ENCODE measurements at places on chromosomes 7 and 10.

DNA sequence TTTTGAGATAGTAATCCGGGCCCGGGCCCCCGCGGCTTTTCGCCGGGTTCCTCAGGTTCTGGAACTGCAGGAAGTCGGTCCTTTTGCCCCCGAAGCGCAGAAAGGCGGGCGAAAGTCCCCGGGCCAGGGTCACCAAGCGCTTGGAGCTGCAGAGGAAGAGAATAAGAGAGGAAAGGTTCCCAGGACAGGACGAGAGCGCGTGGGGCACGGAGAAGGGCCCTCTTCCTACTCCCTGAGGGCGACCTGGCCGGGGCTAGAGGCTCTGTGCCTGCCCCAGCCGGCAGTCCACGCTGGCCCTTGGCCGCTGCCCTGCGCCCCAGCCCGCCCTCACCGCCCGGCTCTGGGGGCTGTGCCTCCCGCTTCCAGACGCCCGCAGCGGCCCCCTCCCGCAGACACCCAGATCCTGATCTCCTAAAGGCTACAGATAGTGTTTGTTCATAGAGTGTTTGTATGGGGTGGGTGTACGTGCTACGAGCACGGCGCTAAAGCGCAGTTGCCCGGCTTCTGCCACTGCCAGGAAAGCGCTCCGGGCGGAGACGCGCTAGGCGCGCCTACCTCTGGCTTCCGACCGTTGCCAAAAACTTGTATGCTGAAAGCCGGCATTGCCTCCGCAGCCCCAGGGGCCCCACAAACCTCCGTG is 3.2 kb downstream of the HPSE2 start:
- no peak for DNase-seq

DNA sequence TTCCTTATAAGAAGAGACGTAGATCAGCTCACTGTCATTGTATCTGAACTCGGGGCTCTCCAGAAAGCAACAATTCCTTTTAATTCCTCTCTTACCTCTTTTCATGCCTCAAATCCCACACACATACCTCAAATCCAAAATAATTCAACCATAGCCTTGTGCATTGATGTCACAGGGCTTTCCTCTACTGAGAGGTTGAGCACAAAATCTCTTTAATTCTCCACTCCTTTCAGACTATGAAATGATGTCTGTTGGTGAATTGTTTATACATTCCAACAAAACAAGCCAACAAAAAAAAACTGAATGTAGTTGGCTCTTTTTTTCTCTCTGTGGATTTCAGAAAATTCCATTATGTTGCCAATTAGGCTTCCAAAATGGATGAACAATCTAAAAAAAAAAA is 53.2 kb downstream of the BPGM start:
- no peak for DNase-seq

- DNase-seq: no peak
These were observed 67.9 kb downstream of the ELFN1 start for GRCh38 chr7:1737956-1738355.

DNA sequence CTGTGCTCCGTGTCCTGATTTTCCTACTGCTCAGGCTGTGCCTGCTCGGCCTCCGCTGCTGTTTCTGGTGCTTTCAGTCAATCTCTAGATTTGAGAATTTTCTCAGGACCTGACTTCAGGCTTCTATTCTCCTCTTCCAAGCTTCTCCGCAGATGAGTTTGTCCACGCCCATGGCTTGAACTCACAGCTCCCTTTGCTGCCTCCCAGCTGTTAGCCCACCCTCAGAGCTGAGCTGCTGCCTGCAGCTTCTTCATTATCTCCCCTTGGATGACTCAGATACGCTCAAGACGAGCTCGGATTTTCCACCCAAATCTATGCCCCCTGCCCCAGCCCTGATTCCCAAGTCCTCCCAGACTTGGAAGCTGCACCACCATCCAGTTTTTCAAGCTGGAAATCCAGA is 104.7 kb downstream of the FGFR2 start:
- DNase-seq: no peak

- peak; percentile 35 for DNase-seq
These were observed 9.1 kb upstream of the DMBT1 start for GRCh38 chr10:122551450-122551849.

- DNase-seq: no peak
These were observed 95.2 kb upstream of the PTER start for GRCh38 chr10:16341637-16342036.

- no peak for DNase-seq
These were observed 481.6 kb downstream of the SH2D4B start for GRCh38 chr10:81019029-81019890.

- DNase-seq: no peak
These were observed 125.7 kb downstream of the GFRA1 start for GRCh38 chr10:116147147-116147905.

GRCh38 chr7:132242192-132242812 is 334.0 kb downstream of the PLXNA4 start:
- DNase-seq: no peak

DNA sequence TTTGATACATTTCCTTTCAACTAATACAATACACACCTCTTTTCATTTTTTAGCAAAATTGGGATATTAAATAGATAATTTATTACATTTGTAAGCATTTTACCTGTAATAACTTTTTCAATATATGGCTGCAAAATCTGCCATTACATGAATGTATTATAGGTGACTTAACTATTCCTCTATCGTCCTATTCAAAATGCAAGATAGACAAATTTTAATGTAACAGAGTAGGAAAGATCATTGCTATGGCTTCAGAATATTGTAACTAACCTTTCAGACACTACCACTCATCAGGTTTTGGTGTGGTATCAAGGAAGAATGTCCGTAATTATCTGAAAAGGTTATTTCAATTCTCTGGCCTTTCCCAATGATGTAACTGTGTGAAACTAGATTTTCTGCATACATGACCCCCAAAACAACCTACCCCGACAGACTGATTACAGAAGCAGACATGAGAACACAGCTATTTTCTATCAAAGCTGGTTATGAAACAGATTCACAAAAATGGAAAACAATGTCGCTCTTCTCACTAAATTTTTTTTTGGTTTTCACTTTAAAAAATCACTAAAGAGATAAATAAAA is 211.2 kb downstream of the FAM107B start:
- DNase-seq: no peak

- no peak for DNase-seq
These were observed 13.6 kb downstream of the STAMBPL1 start for GRCh38 chr10:88893611-88894010.

DNA sequence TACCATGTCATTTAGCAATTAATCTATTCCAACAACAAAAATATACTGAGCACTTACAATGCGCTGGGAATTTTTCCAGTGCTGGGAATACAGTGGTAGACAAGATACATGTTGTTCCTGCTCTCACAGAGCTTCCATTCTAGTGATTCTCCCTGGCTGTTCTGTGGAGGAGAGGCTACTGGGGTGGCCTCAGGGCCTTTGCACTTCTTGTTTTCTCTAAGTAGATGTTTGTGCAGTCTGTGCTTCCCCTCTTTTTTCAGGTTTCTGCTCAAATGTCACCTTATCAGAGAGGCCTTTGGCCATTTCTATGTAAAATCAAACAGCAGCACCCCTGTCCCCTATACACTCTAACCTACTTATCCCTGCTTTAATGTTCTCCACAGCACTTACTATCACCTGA is 24.7 kb downstream of the OSBPL3 start:
- no peak for DNase-seq

- no peak for DNase-seq
These were observed 9.5 kb upstream of the URGCP start for GRCh38 chr7:43915907-43916306.

- DNase-seq: peak; percentile 11
These were observed 12.0 kb downstream of the IFIT5 start for GRCh38 chr10:89426230-89426868.

DNA sequence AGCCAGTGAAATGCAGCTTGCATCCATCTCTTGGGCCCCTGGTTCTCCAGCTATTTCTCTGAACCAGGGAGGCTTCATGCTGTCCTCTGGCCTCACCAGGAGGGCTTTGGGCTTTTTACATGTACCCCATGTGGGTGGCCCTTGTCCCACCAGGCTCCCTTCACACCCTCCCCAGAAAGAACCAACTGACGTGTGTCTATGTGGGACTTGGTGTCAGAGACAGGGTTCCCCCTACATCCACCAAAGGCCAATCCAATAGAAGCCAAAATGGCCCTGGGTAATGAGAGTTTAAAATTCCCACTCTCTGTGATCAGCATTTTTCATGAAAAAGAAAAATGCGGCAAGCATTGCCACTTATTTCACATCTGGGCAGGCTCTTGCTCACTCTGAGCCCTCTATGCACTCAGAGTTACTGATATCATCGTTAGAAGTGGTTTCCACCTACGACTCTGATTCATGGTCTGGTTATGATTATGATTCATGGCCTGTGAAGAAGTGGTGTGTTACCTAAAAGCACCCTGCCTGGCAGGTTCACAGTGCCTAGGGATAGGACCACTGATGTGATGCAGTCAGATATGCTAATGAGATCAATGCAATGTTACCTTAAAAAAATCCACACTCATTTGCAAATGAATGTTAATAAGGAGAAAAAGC is 133.5 kb downstream of the BUB3 start:
- DNase-seq: no peak

DNA sequence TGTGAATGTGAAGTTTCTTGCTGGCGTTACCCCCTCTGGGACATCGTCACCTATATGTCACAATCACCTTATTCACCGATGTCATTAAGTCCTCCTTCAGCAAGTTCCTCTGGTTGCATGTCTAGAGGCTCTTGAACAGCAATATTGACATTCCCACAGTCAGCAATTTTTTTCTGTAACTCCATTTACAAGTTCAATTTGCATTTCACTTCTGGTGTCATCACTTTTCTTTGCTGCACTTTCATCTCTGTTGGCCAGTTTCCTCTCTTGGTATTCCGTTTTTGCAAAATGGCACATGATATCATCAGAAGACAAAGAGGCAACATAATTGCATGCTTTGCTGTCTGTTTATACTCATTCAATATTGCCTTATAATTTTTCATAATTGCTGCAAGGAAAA is 69.8 kb downstream of the SRI start:
- DNase-seq: no peak

GRCh38 chr10:63573068-63573697 is 52.0 kb downstream of the REEP3 start:
- peak; percentile 1 for DNase-seq

GRCh38 chr7:31052487-31052840 is 356 bp downstream of the ADCYAP1R1 start:
- no peak for DNase-seq

DNA sequence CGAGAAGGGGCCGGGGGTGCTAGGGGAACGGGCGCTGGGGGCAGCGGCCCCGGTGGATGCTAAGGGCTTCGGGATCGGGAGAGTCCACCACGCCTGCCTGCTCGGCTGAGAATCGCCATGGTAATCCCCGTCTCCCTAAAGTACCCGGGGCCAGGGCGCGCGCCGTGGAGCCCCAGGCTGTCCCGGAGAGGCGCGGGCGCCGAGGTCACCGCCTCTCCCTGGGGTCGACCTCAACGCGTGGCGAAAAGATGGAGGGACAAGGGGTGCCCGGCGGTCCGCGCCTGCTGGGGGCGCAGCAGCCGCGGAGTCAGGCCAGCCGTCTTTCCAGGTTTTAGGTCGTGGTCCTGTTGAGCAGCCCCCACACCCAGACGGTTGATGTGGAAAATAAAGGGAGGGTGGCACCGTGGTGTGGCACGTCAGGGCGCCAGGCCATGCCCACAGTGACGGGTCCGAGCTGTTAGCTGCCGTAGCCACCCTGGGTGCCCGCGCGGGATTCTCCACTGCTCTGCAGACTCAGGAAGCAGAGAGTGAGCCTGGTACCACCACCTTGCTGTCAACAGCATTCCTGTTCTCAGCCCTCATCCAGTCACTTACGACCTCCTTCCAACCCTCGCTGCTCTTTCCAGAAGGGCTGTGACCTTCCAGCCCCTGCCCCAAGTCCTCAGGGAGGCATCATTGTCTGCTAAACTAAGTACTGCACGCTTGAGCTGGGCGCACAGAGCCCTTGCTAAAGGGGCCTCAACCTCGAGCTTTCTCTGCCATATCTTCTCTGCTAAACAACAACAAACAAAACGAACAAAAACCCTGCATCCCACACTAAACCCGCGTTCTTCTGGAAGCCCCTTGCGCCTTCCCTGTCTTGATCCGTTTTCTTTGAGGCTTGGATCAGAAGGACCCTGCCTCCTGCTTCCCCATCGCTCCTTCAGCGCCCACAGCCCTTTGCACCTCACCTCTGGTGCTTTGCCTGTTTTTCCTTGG is 666 bp downstream of the SMKR1 start:
- no peak for DNase-seq

- DNase-seq: no peak
These were observed 25.7 kb upstream of the SEC61A2 start for GRCh38 chr10:12103802-12104201.
